ENCODE measurements at places on chromosomes 11 and 22.

DNA sequence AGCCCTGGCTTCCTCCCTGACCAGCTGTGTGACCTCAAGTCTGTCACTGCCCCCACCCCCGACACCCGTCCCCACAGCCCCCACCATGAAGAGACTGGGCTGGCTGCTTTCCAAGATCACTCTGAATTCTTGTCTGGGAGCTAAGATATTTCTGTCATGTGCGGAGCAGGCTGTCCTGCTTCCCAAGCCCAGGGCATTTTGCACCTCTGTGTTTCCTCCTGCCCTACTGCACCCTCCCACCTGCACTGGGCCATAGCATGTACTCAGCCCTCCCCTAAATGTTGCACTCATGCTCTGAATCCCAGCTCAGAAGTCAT lies 30.3 kb upstream of the MYEOV start:
- no peak for DNase-seq

DNA sequence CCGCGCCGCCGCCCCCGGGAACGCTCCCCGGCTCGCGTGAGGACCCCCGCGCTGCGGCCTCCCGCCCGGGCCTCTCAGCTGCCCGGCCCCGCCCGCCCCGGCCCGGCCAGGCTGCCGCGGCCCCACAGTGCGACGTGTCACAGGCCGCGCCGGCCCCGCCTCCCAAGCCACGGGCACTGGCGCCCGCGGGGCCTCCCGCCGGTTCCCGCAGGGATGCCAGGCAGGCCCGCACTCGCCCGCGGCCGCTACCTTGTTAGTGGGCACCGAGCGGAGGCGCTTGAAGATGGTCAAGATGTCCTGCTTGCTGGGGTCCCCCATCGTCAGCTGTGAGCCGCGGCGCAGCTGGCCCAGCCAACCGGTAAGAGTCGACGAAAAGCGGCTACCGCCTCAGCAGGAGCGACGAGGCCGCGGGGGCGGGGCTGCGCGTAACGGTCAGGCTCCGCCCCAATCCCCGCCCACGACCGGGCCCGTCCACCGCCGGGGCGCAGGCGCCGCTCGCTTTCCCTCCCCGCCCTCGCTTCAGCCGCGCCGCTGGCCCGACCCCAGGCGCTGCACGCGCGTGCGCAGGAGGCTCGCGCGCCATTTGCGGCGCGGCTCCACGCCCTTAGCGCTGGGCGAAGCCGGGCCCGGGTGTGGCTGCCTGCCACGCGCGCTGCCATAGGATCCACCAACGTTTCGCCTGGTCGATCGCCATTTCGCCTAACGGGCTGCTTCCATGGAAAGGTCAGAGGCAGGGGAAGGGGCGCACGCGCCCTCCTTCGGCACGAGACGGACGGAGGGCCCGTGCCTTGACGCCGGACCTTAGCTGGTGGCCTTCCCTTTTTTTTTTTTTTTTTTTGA lies at the start of gene ARFGAP3:
TSS of gene ARFGAP3 (minus strand) at position 409 of the 840 bp plus-strand sequence. CDS start at position 318, 91 bp downstream.
- peak; percentile 94 for DNase-seq

- DNase-seq: no peak
Measured at GRCh38 chr11:21567645-21568290, 625.1 kb upstream of the ANO5 start.

DNA sequence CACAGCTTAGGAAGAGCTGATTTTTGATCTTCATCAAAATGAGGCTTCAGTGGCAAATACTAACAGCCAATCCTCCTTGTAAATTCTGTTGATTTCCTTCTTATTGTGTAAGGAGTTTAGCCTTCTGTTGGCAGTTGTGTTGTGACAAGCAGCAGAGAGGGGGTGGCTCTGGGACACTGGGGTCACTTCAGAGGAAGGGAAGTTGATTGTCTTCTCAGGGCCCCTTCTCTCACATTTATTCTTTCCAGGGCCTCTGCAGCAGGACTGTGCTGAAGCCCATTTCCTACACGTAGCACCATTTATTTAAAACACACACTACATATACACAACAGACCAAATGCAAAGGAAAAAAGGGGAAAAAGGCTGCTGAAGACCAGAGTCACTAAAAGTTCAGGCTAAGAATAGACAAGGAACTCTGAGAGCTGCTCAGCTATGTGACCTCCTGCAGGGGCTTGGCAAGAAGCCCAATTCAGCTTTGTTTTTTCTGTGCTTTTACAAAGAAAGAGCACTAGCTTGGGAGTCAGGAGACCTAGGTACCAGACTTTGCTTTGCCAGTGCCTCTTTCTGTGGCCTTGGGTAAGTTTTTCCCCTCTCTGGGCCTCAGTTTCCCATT lies 28.3 kb upstream of the UPB1 start:
- no peak for DNase-seq

GRCh38 chr11:24225501-24225900 lies 271.4 kb upstream of the LUZP2 start:
- no peak for DNase-seq

DNA sequence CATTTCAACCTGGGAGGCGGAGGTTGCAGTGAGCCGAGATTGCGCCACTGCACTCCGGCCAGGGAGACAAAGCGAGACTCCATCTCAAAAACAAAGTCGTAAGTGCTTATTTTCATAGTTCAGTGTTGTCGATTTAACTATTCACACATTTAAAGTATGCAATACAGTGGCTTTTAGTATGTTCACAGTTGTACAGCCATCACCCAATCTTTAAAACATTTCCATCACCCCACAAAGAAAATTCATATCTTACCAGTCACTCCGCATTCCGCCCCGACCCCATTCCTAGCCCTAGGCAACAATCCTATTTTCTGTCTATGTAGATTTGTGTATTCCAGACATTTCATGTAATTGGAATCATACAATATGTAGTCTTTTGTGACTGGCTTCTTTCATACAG lies 11.9 kb downstream of the IPO7 start:
- no peak for DNase-seq

Measured in coronary artery (tissue), 2 donors.